ENCODE measurements at places on chromosomes 16 and 17.

DNA sequence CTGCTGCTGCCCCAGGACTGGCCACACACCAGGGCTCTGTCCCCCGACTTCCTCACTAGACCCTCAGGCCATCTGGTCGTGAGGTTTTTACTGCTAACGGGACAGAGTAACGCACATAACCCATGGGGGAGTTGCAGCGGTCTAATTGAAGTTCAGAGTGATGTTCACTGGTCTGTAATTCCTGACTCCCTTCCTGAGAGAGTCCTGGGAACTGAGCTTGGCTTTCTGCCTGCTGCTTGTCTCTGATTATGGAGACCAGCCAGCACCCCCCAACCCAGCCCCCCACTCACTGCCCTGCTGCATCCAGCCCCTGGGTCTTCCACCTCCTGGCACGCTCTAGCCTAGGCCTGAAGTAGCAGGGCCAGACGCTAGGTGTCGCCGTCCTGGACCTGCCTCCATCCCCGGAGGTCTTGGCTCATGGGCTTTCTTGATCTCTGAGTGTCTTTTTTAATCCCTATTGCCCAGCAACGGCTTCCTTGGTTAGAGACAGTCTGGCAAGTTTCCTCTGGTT, 192.9 kb downstream of the CCDC182 start:
- no peak for DNase-seq

DNA sequence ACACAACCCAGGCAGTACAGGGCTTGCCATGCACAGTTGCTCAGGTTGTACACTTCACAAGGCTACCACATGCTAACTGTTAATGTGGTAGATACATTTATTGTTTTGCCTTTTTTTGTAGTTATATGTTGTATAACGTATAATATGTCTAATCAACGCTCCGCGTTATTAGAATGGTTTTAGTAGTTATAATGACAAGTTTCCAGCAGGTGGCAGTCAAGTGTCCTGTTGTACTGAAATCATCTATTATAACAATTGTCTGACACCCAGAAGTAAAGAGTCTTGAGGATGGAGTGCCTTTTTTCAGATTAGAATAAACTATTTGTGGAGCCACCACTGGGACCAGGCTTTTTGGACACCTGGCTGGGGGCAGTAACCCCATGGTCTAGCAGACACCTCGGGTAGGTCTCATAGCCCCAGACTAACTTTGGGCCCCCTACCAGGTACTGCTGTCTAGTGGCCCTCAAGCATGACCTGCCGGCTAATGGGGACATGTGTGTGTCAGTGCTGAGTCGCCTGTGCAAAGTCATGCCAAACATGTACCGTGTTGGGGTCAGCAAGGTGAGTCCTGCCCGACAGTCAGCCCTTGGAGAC, 32.8 kb downstream of the MYO15A start:
- DNase-seq: peak; percentile 68

DNA sequence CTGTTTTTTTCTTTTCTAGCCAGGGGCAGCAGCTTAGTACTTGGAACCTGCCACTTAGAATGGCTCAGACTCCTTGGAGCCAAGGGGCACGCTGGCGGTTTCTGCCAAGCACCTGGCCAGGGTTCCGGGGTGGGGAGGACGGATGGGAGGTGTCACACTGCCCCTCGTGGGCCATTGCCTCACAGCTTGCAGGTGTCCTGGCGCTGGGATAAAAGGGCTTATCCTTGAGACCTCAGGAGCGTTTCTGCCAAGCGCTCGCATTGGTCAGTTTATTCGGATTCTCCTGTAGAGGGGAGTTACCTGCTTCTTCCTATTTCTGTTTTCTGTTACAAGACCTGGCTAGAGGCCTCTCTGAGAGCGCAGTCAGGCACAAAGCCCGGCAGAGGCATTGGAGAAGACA, 234.6 kb downstream of the MSI2 start:
- no peak for DNase-seq

DNA sequence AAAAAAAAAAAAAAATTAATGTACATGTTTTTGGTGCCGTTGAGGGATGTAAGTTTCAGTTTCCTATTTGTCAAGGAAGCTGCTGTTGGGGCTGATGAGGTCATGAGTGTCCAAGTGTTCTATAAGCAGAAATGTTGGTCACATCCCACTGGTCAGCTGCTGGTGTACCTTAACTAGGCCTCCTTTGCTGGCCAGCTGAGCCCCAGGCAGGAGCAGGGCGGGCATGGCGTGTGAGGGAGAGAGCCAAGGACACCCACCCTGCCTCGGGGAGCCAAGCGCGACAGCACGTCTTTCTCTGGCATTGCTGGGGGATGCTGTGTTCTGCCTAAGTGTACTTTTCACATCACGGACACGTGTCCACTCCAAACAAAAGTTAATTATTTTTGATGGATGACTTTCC, 108.1 kb upstream of the CDC42EP4 start:
- no peak for DNase-seq

DNA sequence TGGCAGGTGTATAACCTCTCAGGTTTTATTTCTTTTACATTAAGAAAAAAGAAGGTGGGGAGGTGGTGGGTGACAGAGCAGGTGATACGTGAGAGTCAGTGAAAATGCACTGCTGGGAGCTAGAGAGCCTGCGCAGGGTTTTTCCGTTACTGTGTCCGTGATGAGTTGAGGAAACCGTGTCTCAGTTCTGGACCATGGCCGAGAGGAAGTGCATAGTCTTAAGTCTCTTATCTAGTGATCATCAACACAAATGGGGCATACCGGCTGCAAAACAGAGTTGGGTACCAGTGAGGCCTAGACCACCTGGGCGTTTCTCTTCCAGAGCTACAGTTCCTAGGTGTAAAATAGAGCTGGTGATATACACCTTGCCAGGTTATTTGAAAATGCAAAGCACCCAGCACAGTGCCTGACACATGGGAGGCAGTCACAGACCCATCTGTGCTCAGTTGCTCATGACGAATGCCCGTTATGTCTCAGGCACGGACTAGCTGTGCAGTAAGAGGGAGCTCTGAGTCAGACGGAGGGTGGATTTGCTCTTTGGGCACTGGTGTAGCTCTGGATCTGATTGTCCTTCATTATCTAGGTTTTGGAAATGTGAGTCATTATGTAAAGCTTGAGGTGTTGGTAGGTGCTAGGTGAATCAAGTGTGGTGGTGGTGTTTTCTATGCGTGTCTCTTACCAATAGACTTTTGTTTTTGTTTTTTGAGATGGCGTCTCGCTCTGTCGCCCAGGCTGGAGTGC, 60.9 kb downstream of the RPTOR start:
- no peak for DNase-seq

GRCh38 chr16:35344012-35344762, 1884.8 kb downstream of the TP53TG3F start:
- DNase-seq: no peak

- no peak for DNase-seq
Measured at GRCh38 chr16:74521691-74522090, 85.2 kb downstream of the GLG1 start.

DNA sequence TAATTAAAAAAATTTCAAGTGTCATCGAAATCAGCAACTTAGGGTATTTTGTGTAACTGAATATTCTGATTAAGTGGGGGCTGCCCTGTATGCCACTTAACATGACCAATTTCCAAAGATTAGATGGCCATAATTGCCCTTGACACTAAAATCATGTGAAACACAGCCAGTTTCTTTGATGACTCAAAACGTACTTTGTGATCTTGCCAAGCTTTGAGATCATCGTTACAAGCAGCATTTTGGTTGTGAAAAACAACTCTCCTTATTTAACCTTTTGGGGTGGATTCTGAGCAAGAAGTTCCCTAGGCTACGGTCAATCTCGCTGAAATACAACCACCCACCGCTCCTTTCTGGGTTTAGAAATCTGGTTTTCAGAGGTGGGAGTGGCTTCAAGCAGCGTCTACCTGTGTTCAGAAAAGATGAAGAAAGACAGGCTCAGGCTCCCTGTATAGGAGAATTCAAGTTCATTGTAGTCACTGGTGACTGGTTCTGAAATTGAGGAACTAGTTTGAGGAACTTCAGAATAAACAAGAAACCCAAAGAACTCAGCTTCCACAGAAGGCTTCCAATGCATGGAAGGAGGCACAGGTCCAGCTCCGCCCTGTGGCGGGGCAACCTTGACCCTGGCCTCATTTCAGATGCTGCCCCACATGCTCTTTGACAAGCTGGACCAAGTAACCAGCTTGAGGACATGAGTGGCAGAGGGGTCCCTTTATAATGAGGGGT, 9.4 kb downstream of the MAP3K14 start:
- no peak for DNase-seq

Measured in hindlimb muscle (tissue), 1 donor.